ENCODE measurements at places on chromosomes 12 and 14. TPM values are rescaled to one million over a fixed set of nuclear protein-coding genes. Genes with fewer than 3 reads are reported as not detected.

IQSEC3 gene
- total RNA-seq: 2.5 TPM

FGD4 gene
- total RNA-seq: 85.6 TPM

GLT8D2 gene
- total RNA-seq: 0.80 TPM

SPX gene
- total RNA-seq: 2.6 TPM

KRT83 gene
- total RNA-seq: not detected

ABHD12B gene
- total RNA-seq: not detected

ASCL1 gene
- total RNA-seq: 8.3 TPM

INHBC gene
- total RNA-seq: not detected

DNA sequence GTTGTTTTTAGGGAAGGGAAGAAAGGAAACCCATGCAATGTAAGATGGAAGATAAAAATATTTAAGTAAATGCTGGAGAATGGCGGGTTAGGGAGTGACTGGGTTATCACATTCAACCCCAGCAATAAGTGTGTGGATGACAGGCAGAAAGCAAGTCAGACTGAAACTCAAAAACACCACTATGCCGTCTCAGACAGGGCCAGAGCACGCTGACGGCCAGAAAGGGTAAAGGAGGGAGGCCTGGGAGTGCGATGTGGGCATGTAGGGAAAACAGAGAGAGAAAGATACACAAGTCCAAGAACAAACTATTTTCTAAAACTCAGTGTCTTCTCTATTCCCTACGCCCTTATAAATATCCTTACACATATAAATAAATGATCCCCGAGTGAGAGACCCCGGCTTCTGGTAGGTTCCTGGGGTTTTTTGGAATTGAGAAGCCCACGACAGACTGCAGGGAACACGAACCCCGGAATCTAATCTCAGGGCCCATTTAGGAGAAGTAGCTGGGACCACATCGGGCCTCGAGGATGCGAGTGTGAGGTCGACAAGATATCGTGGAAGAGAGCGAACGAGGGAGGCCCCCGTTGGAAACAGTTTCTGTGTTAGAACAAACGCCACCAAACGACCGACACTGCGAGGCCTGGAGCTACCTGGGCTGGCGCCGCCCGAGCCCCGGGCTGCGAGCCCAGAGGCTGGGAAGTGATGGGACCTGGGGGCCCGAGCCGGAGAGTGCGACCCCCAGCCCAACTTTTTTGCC lies 735 bp upstream of the OTX2 start:
- DNase-seq: no peak

DNA sequence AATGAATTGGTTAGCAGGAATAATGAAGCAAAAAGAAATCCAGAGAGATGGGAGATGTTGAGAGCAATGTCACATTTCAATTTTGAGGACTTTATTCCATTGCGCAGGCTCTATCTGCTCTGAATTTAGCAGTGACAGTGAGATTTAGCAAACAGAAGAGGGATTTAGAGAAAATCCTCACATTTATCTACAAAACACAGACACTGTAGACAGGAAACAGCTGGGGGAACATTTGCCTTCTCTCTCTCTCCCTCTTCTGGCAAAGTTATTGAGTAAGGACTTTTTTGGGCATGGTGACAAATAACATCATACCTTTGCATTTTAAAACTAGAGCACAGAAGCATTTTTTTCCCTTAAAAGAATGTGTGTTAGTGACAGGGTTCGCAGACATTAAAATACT lies at the start of gene IGF1:
IGF1 (minus strand) TSS at position 158 of the 400 bp plus-strand sequence. CDS start 182 bp downstream, outside the sequence.
- DNase-seq: no peak

DNA sequence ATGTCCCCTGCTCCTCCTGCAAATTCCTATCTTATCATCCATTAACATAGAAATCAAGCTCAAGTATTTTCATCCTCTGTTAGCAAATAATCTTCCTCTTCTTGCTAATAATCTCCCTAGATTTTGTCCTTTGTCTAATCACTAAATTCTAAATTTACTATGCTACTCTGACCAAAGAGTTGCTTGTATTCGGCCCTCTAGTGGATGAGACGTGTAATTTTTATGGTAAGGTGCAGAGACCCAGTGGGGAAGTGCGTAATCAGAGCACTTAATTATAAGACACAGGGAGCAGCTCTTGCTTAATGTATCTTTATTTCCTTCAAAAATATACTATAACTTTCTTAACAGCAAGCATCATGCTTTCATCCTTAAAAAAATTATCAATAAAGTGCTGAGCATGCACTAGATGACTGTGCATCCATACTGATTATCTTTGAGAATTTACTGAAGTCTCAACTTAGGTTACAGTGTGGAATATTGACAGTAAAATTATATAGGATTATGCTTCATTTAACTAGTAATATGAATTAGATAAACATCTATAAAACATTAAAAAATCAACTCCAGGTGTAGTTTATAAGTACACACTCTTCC lies 212.6 kb downstream of the SLC16A7 start:
- no peak for DNase-seq

GRCh38 chr14:75711105-75711795 lies 50.2 kb downstream of the TTLL5 start:
- peak; percentile 13 for DNase-seq

- no peak for DNase-seq
These were observed 687.5 kb upstream of the FBXO33 start for GRCh38 chr14:40119765-40120164.

GRCh38 chr12:42504049-42504448 lies 85.5 kb downstream of the PRICKLE1 start:
- no peak for DNase-seq

DNA sequence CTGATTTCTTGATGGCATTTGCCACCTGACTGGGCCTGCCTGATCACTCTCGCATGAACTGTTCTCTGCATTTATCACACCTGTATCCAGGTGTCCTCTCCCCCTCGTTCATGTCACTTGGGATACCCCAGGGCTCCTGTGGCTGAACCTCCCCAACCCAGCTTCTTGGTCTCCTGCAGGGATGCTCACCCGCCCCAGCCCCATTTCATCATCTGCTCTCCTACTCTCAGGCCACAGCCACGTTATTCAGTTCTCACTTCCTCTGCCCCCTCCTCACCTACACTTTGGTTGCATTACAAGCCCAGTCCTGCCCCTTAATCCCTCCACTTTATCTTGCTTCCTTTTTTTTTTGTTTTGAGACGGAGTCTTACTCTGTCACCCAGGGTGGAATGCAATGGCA lies 35.5 kb downstream of the TMBIM6 start:
- no peak for DNase-seq

GRCh38 chr12:84124211-84124610 lies 788.4 kb downstream of the SLC6A15 start:
- no peak for DNase-seq

GRCh38 chr14:33810308-33810707 lies 140.6 kb downstream of the EGLN3 start:
- DNase-seq: no peak

DNA sequence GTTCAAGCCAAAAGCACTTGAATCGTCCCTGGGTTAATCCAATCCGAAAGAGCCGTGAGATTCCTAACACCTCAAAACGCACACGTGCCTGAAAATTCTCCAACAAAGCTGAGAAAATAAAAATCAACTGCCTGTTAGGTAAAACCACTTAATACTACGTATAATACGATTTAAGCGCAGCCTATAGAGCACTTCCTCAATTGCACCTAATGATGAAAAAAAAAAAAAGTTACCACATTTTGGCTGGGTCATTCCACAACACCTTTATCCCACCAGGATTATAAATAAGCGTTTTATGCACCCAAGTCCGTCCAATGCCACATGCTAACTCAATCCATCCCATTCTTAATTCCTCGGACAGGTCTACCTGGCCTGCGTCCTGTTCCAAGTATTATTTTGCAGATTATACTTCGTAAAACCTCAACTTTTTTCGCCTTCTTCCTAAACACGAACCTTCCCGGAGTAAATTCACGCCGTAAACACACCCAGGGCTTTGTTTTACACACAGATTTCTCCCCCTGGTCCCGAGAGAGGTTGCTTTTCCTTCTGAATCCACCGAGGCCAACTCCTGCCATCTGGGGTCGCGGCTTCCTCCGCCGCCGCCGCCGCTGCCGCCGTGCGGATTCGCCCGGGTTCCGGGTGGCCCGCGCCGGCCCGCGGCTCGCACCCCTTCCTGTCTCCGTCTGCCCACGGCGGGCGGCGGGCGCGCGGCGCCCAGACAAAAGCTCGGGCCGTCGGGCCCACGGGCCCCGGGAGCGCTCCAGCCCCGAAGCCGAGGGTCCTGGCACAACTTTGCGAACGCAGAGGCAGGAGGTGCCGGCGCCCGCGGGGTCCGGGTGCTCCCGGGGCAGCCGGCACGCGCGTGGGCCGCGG lies 66.2 kb downstream of the RNF34 start:
- DNase-seq: no peak

GRCh38 chr14:61174441-61174891 lies 106.7 kb downstream of the TMEM30B start:
- no peak for DNase-seq

- DNase-seq: no peak
These were observed 16.2 kb downstream of the CDK17 start for GRCh38 chr12:96383991-96384390.

- DNase-seq: no peak
These were observed 26.2 kb downstream of the TMEM30B start for GRCh38 chr14:61254808-61255526.

DNA sequence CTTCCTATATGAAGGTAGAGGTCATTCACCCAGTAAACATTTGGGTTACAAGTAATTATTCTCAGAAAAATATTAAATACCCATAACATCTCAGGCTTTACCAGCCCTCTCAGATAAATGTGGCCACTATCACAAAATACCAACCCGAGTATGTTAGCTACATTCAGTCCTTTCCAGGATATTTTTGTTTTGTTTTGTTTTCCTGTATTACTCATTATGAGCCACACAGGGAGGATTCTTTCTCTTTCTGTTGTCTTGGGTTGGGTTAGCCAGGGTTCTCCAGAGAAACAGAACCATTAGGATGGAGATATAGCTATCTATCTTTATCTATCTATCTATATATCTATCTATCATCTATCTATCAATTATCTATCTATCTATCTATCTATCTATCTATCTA lies 947.6 kb upstream of the MDGA2 start:
- DNase-seq: no peak

GRCh38 chr14:35879151-35879648 lies 53.1 kb downstream of the BRMS1L start:
- no peak for DNase-seq

GRCh38 chr12:70469221-70469820 lies 103.2 kb downstream of the KCNMB4 start:
- DNase-seq: no peak

DNA sequence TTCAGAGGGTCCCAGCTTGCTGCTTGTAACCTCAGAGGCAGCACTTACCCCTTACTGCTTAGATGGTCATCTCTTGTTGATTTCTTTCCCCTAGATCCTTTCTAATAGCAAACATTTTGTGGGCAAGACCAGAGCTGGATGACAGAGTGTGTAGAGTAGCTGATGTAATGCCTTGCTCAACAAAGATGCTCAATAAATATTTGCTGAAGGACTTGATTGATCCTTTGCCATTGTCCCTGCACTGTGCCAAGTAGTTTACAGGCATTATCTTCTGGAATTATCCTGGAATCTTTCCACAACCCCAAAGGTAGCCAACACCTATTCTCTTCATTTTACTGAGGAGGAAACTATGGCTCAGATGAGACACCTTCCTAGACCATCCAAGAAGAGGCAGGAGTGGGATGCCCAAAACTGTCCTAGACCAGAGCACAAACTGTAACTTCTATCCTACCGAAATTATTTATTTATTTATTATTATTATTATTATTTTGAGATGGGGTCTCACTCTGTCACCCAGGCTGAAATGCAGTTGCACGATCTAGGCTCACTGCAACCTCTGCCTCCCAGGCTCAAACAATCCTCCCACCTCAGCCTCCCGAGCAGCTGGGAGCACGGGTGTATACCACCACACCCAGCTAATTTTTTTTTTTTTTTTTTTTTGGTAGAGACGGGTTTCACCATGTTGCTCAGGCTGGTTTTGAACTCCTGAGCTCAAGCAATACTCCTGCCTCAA lies 1.4 kb downstream of the MMAB start:
- no peak for DNase-seq

DNA sequence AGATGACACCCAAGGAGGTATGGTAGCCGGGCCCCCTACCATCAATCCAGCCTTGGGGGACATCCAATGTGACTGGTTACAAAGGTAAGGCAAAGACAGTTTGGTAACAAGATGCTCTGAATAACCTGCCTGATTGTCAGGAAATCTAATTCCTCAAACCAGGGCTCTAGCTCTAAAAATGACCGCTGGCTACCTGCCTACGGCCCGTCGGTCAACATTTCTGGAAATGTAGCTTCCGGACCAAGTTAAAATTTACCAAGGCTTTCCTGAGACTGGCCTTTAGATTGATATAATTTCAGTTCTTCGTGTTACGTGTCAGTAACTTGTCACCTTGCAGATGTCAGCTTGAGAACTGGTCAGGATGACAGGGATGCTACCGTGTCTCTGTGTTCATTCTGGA lies 34.2 kb upstream of the FOXN3 start:
- no peak for DNase-seq

DNA sequence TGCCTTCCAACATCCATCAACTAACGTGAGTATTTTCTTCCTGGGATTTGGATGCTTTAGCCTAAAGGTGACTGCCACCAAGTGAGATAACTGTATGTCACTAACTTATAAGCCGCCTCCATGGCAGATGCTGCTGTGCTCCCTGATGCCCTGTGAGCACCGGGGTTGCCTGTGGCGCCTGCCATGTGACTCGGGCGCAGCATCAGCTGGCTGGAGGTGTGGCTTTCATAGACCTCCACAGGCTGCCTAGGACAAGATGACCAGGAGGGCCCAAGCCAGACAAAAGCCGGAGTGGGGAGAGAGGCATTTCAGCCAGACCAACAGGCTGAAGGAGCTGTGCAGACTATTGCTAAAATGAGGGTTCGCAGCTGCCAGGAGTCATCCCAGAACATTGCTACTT lies 55.7 kb downstream of the ANAPC7 start:
- no peak for DNase-seq

GRCh38 chr14:75702616-75703261 lies 41.7 kb downstream of the TTLL5 start:
- DNase-seq: no peak

DNA sequence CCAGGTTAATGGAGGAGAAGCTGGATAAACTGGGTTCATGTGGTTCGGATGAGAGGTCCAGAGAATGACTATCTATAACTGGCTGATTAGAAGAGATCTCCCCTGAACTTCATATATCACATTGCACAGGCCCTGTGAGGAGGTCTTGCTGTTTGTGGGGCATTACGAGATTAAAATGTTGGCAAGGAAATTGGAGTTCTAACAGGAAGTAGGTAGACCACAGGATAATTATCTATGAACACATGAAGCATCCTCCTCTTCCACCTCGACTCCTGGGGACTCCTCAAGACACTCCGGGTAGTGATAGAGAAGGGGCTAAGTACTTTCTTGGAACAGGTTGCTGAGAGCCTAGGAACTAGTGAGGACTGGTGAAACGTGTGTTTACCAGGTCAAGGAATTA lies 418.8 kb downstream of the KCNH5 start:
- no peak for DNase-seq

GRCh38 chr12:106234449-106234848 lies 13.4 kb downstream of the CKAP4 start:
- no peak for DNase-seq

DNA sequence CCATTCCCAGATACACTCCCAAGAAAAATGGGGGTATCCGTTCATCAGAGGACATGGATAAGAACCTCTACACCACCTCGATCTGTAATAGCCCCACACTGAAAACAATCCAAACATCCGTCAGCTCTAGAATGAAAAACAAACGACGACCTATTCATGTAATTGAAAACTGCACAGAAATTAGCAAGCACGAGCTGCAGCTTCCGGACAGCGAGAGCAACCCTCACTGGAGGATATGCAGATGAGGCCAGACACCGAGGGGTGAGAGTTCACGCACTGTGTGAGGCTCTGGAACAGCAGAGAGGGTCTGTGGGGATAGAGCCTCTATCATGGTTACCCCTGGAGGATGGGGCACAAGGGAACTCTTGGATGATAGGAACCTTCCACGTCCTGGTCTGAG lies 143.9 kb upstream of the NCOR2 start:
- DNase-seq: no peak

- DNase-seq: no peak
These were observed 18.1 kb downstream of the SSH1 start for GRCh38 chr12:108839018-108839889.
